ENCODE measurements at places on chromosomes 6 and 20.
A peak's percentile ranks its signal among the peaks of the same experiment; 100 is the strongest.

DNA sequence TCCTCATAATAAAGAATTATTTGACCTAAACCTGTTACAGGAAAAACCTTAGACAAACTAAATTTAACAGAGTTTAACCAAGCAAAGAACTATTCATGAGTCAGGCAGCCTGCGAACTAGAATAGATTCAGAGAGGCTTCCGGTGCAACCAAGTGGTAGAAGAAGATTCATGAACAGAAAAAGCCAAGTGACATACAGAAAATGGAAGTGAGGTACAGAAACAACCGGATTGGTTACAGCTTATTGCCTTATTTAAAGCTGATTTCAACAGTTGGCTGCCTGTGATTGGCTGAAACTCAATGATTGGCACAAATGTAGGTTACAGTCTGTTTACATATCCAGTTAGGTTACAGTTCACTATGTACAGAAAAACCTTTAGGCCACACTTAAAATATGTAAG lies 10.1 kb downstream of the PPP1R3G start:
- no peak for DNase-seq

DNA sequence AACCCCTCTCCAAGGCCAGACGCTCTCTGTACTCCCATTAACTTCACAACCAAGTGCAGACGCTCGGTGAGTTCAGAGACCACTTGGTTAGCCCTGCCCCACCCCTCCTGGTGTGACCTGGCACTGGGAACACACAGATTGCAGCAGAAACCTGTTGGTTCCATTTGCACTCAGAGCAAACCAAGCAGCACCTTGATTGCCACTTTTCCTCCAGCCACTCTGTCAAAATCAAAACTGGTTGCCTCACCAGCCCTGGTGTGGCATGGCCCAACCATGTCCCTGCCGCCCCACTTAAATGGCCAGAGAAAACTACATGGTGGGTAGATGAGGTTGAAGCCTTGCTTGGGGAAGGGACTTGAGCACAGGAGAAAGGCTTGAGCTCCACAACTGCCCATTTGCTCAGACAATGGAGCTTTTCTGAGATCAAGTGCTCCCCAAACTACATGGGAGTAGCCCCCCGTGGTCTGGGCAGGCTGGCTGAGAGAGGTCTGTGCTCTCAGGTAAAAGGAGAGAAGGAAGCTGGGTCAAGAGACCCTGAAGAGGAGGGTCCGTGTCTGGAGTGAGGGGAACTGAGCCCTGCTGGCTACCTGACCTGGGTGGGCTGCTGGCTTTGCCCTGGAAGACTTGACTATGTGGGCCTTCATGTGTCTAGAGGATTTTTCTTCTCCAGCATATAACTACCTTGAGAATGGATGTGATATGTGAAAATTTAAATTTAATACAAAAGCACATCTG lies 43.4 kb downstream of the PLCG1 start:
- DNase-seq, result no peak

GRCh38 chr20:47544240-47544639 lies 42.6 kb downstream of the NCOA3 start:
- no peak for DNase-seq

- peak; percentile 36 for DNase-seq
Observed at GRCh38 chr20:330233-331149, 5.1 kb downstream of the SOX12 start.

DNA sequence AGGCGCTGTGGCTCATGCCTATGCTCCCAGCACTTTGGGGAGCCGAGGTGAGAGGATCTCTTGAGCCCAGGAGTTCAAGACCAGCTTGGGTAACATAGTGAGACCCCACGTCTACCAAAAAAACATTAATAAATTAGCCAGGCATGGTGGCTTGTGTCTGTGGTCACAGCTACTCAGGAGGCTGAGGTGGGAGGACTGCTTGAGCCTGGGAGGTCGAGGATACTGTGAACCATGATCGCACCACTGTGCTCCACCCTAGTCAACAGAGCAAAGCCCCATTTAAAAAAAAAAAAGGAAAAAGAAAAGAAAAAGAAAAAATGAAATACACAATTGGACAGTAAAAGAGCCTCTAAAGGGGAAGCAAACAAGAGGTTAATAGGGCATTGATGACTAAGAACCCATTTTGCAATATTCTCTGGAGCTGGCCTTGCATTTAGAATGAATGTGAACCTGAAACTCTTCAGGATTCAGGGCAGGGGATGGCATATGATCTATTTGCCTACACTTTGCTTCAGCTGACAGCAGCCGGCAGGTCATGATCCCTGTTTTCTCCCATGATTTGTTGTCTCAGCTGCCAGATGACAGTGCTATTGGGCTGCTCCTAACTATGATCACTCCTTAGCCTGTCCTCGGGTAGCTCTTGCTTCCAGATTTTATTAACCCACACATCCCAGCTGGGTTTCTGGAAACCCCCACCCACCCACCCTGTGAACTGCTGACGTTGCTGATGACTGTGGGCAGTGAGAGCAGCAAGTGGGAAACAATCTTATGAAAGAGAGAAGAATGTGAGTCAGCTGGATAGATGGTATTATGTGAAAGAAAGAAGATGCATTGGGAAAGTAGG lies 83.8 kb upstream of the ELOVL5 start:
- DNase-seq, result no peak

- DNase-seq, result no peak
Observed at GRCh38 chr20:2139250-2139649, 37.6 kb downstream of the STK35 start.

GRCh38 chr6:111731456-111732195 lies 125.9 kb upstream of the TRAF3IP2 start:
- no peak for DNase-seq

- no peak for DNase-seq
Observed at GRCh38 chr20:10553326-10553984, 118.3 kb downstream of the SLX4IP start.

Measured in NCI-H1436 treated with DMSO at 0.1 percent for 48 hours (cell line).